ENCODE measurements at places on chromosomes 3 and 15.

GRCh38 chr15:97978401-97979139 is 18.1 kb downstream of the ARRDC4 start:
- H3K27ac ChIP-seq = no peak overlapping the region
- H3K27me3 ChIP-seq = no peaks in the 10 kb centered on the region
- no peaks in the 10 kb centered on the region for H3K4me1 ChIP-seq
- H3K36me3 ChIP-seq = no peaks in the 10 kb centered on the region

GRCh38 chr3:25663347-25663868 is 1.3 kb downstream of the TOP2B start:
- no peak for DNase-seq
- H3K4me3 ChIP-seq = peak overlapping the region; percentile 97
- peaks cover 58% of the 10 kb centered on the region for H3K4me1 ChIP-seq
- no peaks in the 10 kb centered on the region for H3K27me3 ChIP-seq
- peak overlapping the region; percentile 98 for H3K27ac ChIP-seq

GRCh38 chr3:57706462-57706861 is 13.6 kb upstream of the DENND6A start:
- no peak for DNase-seq
- no peak overlapping the region for H3K27ac ChIP-seq
- H3K36me3 ChIP-seq = no peaks in the 10 kb centered on the region
- H3K27me3 ChIP-seq = no peaks in the 10 kb centered on the region
- no peak overlapping the region for H3K4me3 ChIP-seq
- H3K4me1 ChIP-seq = peaks cover 5% of the 10 kb centered on the region

DNA sequence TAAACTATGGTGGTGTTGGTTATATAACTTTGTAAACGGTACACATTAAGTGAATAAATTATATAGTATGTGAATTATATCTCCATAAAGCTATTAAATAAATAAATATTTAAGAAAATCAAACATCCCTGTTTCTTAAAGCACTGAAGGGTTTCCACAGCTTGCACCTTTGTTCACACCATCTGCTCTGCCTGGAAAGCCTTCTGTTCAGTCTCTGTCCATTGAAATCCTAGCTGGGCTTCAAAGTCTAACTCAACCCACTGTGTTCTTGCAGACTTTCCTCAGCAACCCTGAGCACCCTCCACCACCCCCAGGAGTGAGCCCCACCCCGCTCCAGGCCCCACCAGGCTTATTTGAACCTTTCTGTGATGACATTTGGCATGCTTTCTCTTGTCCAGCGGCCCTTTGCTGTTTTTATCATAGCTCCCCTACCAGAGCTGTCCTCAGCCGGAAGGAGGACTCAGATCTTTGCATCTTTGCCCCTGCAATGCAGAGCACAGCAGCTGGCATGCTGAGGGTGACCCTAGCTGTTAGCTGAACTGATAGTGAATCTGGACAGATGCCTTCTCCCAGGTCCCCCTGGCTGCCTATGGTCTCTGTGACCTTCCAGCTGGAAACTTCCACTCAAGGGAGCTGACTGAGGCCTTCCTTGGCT is 105.2 kb downstream of the DAPK2 start:
- H3K27me3 ChIP-seq = no peaks in the 10 kb centered on the region
- no peak for DNase-seq
- H3K4me3 ChIP-seq = no peak overlapping the region
- H3K27ac ChIP-seq = peak overlapping the region; percentile 95
- peaks cover 7% of the 10 kb centered on the region for H3K36me3 ChIP-seq
- H3K4me1 ChIP-seq = peaks cover 63% of the 10 kb centered on the region

- no peak for DNase-seq
- H3K4me3 ChIP-seq = no peak overlapping the region
- peak overlapping the region; percentile 61 for H3K27ac ChIP-seq
- H3K36me3 ChIP-seq = peaks cover 10% of the 10 kb centered on the region
Measured at GRCh38 chr15:85116066-85116465, 134.4 kb downstream of the PDE8A start.

GRCh38 chr3:72195895-72196294 is 410.9 kb upstream of the PROK2 start:
- no peaks in the 10 kb centered on the region for H3K4me1 ChIP-seq
- no peak overlapping the region for H3K4me3 ChIP-seq
- no peaks in the 10 kb centered on the region for H3K36me3 ChIP-seq
- no peak for DNase-seq
- no peak overlapping the region for H3K27ac ChIP-seq
- H3K27me3 ChIP-seq = peaks cover 30% of the 10 kb centered on the region

DNA sequence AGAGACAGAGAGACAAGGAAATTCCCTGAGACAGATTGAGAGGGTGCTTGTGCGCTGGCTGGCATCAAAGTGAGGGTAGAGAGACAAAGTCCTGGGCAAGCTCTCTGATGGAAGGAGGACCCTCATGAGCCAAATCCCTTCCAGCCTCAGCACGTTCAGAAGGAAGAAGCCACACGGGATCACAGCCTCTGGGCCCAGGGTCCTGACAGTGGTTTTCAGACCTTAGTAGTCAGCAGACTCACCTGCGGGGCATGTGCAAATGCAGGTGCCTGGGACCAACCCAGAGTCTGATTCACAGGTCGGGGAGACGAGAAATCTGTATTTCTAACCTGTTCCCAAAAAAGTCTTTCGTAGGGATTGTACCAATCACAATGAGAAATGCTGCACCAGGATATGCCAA is 15.2 kb upstream of the KY start:
- H3K27ac ChIP-seq = no peak overlapping the region
- peaks cover 1% of the 10 kb centered on the region for H3K36me3 ChIP-seq
- peaks cover 12% of the 10 kb centered on the region for H3K27me3 ChIP-seq
- no peak overlapping the region for H3K4me3 ChIP-seq

GRCh38 chr3:16033889-16034687 is 140.4 kb upstream of the GALNT15 start:
- H3K4me1 ChIP-seq = no peaks in the 10 kb centered on the region
- no peaks in the 10 kb centered on the region for H3K36me3 ChIP-seq
- no peak overlapping the region for H3K4me3 ChIP-seq
- H3K27me3 ChIP-seq = peaks cover 52% of the 10 kb centered on the region
- no peak overlapping the region for H3K27ac ChIP-seq

DNA sequence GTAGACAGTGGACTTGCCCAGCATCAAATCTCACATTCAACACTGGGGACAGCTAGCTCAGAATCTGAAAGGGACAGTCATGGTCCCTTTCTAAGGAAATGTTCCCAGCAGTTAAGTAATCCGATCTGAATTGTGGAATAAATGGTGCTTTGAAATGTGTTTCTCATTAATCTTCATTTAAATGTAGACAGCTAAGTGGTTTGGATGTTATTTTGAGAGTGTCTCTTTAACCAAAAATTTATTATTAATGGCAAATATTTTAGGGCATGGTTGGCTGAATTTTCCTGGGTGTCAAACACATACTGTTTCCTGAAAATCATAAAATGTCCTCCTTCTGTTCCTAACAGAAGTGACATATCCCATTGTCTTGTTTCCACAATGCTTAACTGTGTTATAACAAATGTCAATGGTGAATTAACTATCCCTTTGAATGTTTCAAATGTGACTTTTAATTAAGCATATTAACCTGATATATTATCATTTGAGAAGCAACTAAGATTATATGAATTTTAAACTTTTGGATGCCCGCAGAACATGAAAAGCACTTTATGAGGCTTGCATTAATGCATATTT is 210.8 kb downstream of the CHST2 start:
- peaks cover 5% of the 10 kb centered on the region for H3K4me1 ChIP-seq
- no peak overlapping the region for H3K27ac ChIP-seq
- H3K4me3 ChIP-seq = no peak overlapping the region
- no peak for DNase-seq
- peaks cover 1% of the 10 kb centered on the region for H3K36me3 ChIP-seq
- H3K27me3 ChIP-seq = no peaks in the 10 kb centered on the region

- H3K36me3 ChIP-seq = peaks cover 1% of the 10 kb centered on the region
- H3K4me1 ChIP-seq = peaks cover 5% of the 10 kb centered on the region
- H3K27me3 ChIP-seq = no peaks in the 10 kb centered on the region
- H3K4me3 ChIP-seq = no peak overlapping the region
Measured at GRCh38 chr3:69164296-69164695, 41.9 kb upstream of the LMOD3 start.

DNA sequence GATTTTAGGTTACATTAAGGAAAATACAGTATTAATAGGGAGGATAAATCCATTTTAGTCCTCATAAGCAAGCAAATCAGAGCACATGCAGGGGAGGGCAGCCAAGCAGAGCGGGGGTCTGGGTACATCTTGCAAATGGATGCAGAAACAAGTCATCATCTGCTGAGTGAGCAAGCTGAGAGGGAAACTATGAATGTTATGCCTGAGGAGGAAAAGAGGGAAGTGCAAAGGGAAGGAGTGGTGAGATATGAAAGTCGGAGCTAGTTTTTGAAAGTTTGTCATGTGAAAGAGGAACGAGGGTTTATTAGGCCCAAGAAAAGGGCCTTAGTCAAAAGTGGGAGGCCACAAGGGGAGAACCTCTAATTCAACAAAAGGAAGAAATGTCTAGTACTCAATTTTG is 15.4 kb downstream of the PTX3 start:
- H3K27ac ChIP-seq = no peak overlapping the region
- no peaks in the 10 kb centered on the region for H3K27me3 ChIP-seq
- no peak for DNase-seq
- no peaks in the 10 kb centered on the region for H3K36me3 ChIP-seq

GRCh38 chr15:70269991-70270751 is 172.5 kb upstream of the TLE3 start:
- peaks cover 32% of the 10 kb centered on the region for H3K4me1 ChIP-seq
- no peak for DNase-seq
- no peak overlapping the region for H3K4me3 ChIP-seq
- H3K36me3 ChIP-seq = no peaks in the 10 kb centered on the region
- H3K27me3 ChIP-seq = peaks cover 31% of the 10 kb centered on the region

- no peak for DNase-seq
- no peaks in the 10 kb centered on the region for H3K4me1 ChIP-seq
- H3K4me3 ChIP-seq = no peak overlapping the region
- no peaks in the 10 kb centered on the region for H3K27me3 ChIP-seq
- H3K27ac ChIP-seq = no peak overlapping the region
Measured at GRCh38 chr3:94304954-94305353, 242.1 kb downstream of the NSUN3 start.

GRCh38 chr3:195893044-195893395 is 15.3 kb downstream of the TNK2 start:
- H3K36me3 ChIP-seq = peaks cover 14% of the 10 kb centered on the region
- no peak overlapping the region for H3K4me3 ChIP-seq
- no peak overlapping the region for H3K27ac ChIP-seq
- peaks cover 39% of the 10 kb centered on the region for H3K4me1 ChIP-seq

DNA sequence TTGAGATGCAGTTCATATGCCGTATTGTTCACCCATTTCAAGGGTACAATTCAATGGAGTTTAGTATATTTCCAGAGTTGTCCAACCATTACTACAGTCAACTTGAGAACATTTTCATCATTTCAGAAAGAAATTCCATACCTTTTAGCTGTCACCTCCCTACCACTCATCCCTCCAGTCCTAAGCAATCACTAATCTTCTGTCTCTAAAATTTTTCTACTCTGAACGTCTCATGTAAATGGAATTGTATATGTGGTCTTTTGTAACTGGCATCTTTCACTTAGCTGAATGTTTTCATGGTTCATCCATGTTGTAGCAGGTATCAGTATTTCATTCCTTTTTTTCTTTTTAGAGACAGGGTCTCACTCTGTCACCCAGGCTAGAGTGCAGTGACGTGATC is 51.1 kb downstream of the CMTM7 start:
- peaks cover 77% of the 10 kb centered on the region for H3K4me1 ChIP-seq
- peak overlapping the region; percentile 58 for H3K27ac ChIP-seq
- no peaks in the 10 kb centered on the region for H3K27me3 ChIP-seq
- DNase-seq = no peak

DNA sequence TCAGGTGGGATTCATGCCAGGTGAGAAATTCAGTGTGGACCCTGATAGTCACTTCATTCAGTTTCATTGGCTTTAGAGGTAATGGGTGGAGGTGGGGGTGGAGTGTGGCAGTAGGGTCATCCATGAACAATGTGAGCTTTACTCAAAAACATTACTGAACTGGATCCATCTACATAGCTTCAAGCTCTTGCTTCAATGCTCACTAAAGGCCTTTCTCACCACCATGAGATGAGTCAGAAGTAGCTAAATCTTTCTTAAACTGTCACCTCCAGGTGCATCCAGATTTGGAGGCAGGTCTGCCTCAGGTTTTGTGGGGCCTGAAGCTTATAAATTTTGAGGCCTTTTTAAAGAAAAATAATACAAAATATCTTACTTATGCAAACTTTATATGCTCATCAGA is 363.6 kb downstream of the CHST2 start:
- H3K27me3 ChIP-seq = no peaks in the 10 kb centered on the region
- no peaks in the 10 kb centered on the region for H3K4me1 ChIP-seq
- H3K27ac ChIP-seq = no peak overlapping the region
- no peak overlapping the region for H3K4me3 ChIP-seq
- DNase-seq = no peak
- peaks cover 3% of the 10 kb centered on the region for H3K36me3 ChIP-seq

Measured in central memory CD8-positive, alpha-beta T cell (primary cell).